ENCODE measurements at places on chromosomes 7 and 10.

GRCh38 chr7:151708610-151709009, 168.3 kb downstream of the PRKAG2 start:
- no peak for DNase-seq

- DNase-seq: no peak
Observed at GRCh38 chr10:23005150-23005549, 77.3 kb downstream of the ARMC3 start.

- peak; percentile 99 for DNase-seq
Observed at GRCh38 chr10:58157076-58157766, 110.5 kb downstream of the IPMK start.

DNA sequence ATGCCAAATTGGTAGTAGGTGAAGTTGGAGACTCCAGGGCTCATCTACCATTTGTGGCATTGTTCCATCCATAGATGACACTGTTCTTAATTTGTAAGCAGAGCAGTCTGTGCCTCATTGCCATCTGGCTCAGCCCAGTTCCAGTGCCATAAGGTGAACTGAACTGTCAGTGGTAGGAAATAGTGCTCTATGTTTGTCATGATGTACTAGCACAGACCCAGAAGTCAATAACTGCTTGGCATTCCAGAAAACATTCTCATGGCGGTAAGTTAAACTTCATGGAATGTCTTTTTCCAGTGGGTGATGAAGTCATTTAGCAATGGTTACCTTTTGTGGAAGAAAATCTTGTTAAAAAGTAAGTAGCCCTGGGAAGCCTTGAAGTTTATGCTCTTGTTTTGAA, 302.7 kb downstream of the SUGCT start:
- DNase-seq: peak; percentile 94
